ENCODE measurements at places on chromosomes 1 and 21. TPM values are rescaled to one million over a fixed set of nuclear protein-coding genes. Genes with fewer than 3 reads are reported as not detected.

The TEX38 gene
- not detected for total RNA-seq

The ZDHHC18 gene
- total RNA-seq: 7.9 TPM

The S100A2 gene
- total RNA-seq: 2.4 TPM

The AGT gene
- 2.7 TPM for total RNA-seq
